T-helper 22 cell (primary cell): ENCODE measurements at places on chromosomes 4 and X.

GRCh38 chr4:3415471-3416141 is 26.2 kb upstream of the HGFAC start:
- no peak for DNase-seq

GRCh38 chr4:144647590-144647989 is 1.6 kb downstream of the HHIP start:
- DNase-seq: no peak

GRCh38 chr4:107599841-107600240 is 120.2 kb downstream of the PAPSS1 start:
- DNase-seq: no peak

DNA sequence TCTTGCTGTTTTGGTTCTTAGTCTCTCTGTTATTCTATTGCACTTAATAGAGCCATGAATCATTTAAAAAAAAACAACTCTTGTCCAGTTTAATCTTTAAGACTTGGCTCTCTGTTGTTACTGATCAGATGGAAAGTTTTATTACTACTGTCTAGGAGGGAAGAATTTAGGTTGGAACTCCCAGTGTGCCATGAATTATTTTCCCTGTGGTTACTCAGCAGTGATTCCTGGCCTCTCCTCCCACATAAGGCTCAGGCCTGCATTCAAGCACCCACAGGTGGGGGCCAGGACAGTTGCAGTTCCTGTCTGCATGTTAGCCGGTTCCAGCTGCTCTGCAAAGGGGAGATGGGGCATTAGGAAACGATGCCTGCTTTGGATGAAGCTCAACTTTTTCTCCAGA is 29.8 kb upstream of the ESX1 start:
- no peak for DNase-seq

- DNase-seq: no peak
Measured at GRCh38 chr4:142353149-142353738, 492.9 kb downstream of the INPP4B start.

- no peak for DNase-seq
Measured at GRCh38 chr4:121273191-121273590, 107.6 kb downstream of the QRFPR start.

GRCh38 chrX:104270916-104271512 is 16.3 kb upstream of the ESX1 start:
- DNase-seq: no peak

DNA sequence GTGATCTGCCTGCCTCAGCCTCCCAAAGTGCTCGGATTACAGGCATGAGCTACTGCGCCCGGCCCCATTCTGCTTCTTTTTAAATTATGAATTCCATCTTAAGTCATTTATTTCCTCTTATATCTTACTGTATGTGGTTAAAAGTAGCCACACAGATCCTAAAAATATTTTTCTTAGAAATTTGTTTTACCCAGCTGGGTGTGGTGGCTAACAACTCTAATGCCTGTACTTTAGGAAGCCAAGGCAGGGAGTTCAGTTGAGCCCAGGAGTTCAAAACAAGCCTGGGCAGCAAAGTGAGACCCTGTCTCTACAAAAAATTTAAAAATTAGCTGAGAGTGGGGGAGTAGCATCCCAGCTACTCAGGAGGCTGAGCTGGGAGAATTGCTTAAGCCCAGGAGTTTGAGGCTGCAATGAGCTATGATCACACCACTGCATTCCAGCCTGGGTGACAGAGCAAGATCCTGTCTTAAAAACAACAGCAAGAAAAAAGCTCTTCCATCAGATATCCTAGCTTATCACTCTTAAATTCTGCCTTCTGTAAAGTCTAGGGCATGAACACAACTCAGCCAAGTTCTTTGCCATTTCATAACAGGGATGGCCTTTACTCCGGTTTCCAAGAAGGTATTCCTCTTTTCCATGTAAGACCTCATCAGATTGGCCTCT is 15.1 kb upstream of the AFF1 start:
- no peak for DNase-seq

DNA sequence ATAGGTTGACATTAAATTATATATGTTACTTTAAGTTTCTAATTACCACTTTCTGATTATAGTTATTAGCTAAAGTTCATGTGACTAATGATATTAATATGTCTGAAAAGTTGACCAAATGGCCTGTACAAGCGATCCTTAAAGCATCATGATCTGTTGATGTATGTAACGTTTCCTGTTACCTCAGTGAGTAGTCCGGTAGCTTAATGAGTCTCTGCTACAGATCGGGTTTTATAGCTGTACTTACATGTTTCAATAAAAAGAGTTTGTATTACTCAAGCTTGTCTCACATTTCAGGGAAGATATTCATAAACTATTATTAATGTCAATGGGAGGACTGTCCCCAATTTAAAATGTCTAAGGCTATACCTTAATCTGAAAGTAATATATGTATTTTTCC is 246.3 kb downstream of the PPP3CA start:
- DNase-seq: no peak

DNA sequence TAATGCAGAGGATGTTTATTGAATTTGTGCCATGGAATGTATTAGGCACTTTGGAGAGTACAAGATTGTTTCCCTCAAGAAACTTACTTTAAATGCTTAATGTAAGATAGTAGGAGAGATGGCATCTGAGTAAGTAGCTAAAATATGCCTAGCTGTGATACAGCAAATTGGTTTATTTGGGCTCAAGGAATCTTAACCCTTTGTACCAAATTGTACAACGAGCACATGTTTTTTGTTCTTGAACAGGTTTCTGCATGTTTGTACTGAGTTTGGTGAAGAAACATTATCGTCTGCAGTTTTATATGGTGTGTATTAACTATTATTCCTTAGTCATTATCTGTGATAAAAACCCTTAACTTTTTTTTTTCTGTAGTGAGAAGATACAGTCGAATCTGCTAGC is 48.6 kb downstream of the CDS1 start:
- no peak for DNase-seq

- DNase-seq: no peak
Measured at GRCh38 chrX:53084043-53084570, 1.9 kb downstream of the TSPYL2 start.

DNA sequence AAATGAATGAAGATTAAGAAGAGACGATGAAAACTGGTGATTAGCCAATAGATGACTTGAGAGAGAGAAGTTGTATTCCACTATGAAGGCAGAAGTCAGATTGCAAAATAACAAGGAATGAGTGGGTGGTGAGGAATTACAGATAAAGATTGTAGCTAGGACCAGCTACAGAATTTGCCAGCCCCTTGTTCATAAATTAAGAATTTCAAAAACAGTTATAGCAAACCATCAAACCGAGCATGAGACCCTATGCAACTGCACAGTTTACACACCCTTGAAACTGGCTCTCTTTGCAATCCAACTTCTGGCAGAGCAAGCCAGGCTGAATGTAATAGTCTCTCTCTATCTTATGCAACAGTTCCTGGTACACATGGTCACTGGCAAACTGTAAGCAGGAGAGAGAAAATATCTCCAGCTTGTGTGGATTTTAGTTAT is 35.2 kb downstream of the STAP1 start:
- no peak for DNase-seq

DNA sequence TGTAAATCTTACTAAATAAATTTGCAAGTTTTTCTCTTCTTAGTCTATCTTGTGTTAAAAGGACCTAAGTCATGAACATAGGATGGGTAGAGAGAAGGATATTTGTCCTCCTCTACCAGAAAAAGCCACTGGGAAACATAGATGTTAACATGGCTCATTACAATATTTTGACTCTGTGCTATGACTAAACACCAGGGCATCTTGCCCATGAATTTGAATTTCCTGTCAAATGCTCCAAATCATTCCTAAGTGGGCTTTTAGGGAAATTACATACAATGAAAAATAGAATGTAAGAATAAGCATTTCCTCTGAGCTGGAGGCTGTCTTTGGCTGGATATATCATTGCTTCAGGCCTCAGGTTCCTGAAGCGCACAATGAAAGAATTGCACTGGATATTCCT is 39.1 kb downstream of the ANOS1 start:
- DNase-seq: no peak

GRCh38 chrX:154436374-154436982 is 476 bp upstream of the GDI1 start:
- peak; percentile 56 for DNase-seq

GRCh38 chr4:1519787-1520661 is 113.8 kb upstream of the NKX1-1 start:
- DNase-seq: no peak

GRCh38 chr4:28883211-28883610 is 1837.0 kb upstream of the PCDH7 start:
- no peak for DNase-seq
